Suppressor macrophage (primary cell): ENCODE measurements at places on chromosomes 2 and 18.

- DNase-seq: no peak
Measured at GRCh38 chr2:71901466-71901865, 246.2 kb downstream of the CYP26B1 start.

GRCh38 chr2:54084600-54084999, 30.8 kb upstream of the ACYP2 start:
- no peak for DNase-seq

- DNase-seq: no peak
Measured at GRCh38 chr2:58638256-58638805, 397.2 kb upstream of the FANCL start.

GRCh38 chr2:62243983-62244382, 48.1 kb downstream of the B3GNT2 start:
- no peak for DNase-seq

GRCh38 chr2:171389780-171390179, 44.0 kb downstream of the METTL8 start:
- DNase-seq: no peak

- no peak for DNase-seq
Measured at GRCh38 chr2:235833971-235834620, 334.1 kb downstream of the GBX2 start.

- DNase-seq: no peak
Measured at GRCh38 chr2:151781642-151782041, 46.6 kb downstream of the ARL5A start.

DNA sequence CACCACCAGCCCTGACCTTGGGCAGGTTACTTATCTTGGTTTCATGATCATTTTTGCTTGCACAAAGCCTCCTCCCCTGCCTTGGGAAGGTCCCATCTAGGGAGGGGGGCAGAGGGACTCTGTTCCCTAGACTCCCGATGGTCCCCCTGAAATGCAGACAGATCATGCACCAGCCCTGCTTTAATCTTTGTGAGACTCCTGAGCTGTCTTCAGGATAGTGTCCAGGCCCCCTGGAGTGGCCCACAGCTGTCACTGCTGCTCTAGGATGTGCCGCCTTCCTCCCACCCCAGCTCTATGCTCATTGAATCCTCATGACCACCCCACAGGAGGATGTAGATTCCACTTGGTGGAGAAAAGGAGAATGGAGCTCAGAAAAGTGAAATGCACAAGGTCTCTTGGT, 28.0 kb downstream of the PCARE start:
- DNase-seq: no peak

GRCh38 chr2:237260039-237260620, 153.8 kb downstream of the COL6A3 start:
- DNase-seq: no peak
